ENCODE measurements at places on chromosomes 12 and 14.

GRCh38 chr12:96495155-96495554 is 5.8 kb downstream of the CFAP54 start:
- no peak for DNase-seq

DNA sequence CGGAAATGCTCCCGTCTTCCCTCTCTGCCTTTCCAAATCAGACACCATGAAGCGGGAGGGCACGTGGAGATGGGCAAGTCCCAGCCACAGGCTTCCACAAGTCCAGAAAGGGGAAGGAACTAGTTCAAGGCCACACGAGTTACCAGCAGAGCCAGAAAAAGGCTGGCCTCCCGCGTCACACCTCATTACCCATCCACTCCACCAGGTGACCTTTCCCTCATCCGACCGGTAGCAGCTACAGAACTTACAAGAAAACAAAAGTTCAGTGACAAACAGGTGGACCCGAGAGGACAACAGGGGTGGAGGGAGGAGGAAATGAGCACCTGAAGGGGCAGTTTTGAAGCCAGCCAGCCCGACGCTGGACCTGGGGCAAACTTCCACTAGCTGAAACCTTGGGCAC is 46.9 kb downstream of the CHGA start:
- DNase-seq: no peak

GRCh38 chr14:73759183-73759713 is 45.1 kb upstream of the PNMA1 start:
- DNase-seq: no peak

DNA sequence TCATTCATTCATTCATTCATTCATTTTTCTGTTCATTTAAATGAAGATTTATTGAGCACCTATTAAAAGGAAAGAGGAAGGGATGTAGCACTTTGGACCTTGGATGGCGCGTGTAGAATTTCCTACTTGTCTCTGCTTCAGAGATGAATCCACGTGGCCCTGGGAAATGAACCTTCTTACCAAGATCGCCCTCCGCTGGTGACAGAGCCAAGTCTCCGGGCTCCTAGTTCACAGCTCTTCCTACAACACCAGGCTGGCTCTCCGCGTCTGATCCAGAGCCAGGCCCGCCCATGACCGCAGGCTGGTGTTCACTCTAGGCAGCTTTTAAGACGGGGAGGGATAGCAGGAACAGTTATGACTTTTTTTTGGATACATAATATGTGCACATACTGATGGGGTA is 70.9 kb upstream of the PIWIL1 start:
- DNase-seq: no peak

DNA sequence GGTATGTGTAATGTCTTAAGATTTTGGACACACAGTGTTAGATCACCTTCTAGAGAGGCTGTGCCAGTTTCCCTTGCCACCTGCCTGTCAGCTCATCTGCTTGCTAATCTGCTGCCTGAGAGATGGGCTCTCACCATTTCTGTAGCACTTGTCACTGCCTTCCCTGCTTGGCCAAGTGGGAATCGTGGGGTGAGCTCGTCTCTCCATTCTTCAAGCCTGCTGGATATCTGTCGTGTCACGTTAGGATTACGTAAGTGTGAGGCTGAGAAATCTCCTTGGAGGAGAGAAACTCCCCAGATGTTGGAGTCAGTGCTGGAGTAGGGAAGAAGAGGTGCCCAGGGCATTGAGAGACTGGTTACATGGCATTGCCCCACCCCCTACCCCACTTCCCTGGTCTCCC is 8.6 kb upstream of the RPH3A start:
- DNase-seq: no peak

DNA sequence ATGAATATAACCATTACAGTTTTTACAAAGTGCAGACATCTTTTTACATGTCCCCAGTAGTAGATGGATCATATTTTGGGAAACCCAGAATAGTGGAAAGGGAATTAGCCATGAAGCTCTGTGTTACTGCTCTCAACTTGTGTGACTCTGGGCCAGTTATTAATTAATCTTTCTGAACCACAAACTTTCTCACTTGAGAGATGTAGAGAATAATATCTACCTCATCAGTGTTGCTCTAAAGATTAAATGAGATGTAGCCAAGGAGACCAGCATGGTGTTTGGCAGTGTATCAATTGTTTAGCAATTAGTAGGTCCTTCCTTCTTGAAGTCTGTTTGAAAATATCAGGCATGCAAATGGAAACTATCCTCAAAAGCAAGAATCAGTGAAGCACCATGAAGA is 169.2 kb downstream of the TMTC2 start:
- no peak for DNase-seq

DNA sequence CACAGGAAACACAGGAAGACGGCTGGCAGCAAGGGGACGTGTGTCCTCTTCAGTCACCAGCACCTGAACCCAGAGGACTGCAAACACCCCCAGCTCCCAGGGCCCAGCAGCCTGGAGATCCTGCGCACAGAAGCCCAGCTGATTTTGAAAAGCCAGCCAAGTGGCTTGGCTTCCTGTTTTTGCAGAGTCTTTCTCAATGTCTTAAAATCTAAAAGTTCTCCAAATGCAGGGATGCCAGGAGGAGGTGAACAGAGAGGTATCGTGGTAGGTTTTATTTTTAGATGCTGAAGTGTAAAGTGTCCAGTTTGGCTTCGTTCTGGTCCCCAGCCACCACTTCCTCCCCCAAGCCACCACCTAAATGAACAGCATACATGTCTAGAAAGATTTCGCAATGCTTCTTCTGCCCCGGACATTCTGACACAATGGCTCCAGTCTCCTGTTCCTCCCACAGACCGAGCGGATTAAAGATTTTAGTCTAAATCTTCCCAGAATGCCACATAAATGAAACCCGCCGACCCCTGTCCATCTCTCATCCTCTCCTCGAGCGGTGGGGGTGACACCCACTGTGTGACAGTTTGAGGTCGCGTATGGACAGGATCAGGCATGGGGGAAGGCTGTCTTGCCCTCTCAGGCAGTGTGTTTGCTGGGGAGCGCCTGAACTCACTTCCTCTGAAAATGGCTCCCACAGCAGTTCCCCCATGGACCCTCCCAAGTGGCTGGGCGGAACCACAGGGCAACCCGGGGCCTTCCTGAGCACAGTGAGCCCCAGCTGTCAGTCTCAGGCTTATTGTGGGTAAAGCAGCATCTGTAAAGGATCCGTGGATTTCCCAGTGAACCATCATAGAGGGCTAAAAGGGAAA is 41.6 kb downstream of the ITPK1 start:
- DNase-seq: no peak

DNA sequence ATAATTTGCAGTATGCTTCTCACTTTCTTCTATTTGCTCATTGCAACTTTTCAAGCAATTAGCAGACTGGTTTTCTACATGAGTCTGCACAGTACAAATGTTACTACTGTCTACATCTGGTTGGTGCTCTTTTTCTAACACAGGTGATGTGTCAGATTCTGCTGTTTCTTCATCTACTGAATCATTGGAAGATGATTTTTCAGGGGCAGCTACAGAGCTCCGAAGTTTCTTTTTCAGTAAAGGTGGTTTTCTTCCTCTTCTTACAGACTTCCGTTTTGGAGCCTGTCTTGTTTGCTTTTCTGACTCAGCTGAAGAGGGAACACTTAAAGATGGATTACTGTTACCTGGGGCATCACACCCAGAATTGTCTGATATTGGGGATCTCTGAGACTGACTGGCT is 62.1 kb downstream of the SCAF11 start:
- no peak for DNase-seq

DNA sequence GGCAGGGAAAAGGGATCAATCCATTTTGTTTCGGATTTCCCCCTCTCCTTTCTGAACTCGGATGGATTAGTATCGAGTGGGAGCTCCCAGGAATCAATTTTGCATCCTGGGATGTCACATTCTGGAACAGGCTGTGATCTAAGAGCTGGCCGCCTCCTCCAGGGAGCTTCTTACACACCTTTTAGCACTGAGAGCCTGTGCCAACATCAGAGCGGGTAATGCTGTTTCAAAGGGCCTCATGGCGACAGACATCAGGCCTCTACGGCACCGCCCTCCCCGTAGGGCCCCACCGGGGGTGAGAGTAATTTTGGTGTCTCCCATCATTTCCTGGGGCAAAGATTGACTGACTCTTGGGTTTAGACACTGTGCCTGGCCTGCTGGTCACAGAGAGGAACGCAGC is 2.7 kb downstream of the GALNT9 start:
- no peak for DNase-seq

DNA sequence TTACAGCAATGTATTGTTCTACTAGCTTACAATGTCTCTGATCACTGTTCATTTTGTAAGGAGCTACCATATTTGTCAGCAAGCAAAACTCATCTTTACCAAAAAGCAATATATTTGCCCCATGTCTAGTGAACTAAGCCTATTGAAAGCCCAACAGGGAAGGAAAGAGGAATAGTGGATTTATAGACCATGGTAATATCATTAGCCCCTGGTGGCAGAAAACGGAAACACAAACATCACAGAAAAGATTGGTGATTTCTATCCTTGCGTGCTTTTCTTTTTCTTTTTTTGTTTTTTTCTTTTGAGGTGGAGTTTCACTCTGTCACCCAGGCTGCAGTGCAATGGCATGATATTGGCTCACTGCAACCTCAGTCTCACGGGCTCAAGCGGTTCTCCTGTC is 1562.4 kb upstream of the TMEM132C start:
- no peak for DNase-seq

DNA sequence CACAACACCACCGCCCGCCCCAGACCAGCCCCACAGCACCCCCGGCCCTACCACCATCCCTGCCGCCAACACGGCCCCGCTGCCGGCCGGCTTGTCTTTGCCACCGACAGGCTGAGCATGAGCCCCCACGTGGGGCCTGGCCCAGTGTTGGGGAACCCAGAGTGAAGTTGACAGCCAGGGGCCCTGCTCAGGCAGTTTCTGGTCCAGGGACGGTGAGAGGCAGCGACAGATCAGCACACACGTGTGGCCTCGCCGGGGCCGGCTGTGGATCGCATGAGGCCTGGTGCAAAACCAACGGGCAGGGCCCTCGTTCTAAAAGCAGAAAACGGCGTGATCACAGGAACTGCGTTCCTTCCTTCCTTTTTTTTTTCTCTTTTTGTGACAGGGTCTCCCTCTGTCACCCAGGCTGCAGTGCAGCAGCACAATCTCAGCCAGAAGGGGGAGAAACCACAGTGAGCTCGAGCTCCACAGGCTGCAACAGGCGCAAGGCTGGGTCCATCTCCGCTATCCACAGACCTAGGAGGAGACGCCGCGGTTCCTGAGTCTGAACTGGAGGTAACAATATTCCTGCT is 50.5 kb upstream of the FBRSL1 start:
- DNase-seq: no peak

GRCh38 chr12:130461447-130461815 is 123.7 kb downstream of the PIWIL1 start:
- no peak for DNase-seq

DNA sequence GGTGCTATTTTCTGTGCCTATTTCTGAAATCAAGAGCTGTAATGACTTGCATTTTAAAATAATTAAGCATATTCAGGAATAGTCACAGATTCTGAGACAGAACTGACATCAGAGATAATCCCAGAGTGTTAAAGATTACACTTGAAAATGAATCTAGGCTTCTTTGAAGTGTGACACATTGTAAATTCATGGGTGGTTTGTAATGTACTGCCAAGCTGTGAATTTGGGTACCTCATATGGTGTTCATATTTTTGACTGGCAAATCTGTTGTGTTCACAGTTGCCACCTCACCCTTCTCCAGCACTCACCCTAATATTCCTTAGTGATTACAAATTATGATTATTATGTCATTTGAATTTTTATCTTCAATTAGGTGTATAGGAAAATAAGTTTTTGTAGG is 78.5 kb upstream of the CSRP2 start:
- no peak for DNase-seq

GRCh38 chr12:123917337-123917850 is 55.2 kb downstream of the CCDC92 start:
- DNase-seq: no peak

DNA sequence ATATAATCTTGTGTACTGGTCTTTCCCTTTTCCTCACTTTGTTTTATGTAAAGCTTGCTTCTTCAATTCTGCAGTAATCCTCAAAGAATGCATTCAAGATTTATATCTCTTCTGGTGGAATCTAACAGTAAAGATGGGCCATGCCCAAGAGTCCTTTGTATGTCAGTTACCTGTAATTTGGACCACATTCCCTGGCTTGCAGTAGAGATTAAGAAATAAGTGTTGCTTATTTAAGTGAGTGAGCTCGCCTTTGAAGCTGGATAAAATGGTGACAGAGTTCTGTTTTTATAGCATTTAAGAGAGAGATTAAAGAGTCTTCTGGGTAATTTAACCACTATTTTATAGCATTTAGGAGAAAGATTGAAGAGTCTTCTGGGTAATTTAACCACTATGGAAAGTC is 262.1 kb upstream of the ATP2B1 start:
- no peak for DNase-seq

- no peak for DNase-seq
Measured at GRCh38 chr12:109765446-109765810, 51.8 kb downstream of the FAM222A start.

- DNase-seq: no peak
Measured at GRCh38 chr12:49865782-49866135, 22.9 kb upstream of the BCDIN3D start.

- DNase-seq: no peak
Measured at GRCh38 chr12:120402217-120402616, 33.3 kb upstream of the MSI1 start.

- no peak for DNase-seq
Measured at GRCh38 chr14:93019367-93019843, 96.3 kb downstream of the ITPK1 start.

DNA sequence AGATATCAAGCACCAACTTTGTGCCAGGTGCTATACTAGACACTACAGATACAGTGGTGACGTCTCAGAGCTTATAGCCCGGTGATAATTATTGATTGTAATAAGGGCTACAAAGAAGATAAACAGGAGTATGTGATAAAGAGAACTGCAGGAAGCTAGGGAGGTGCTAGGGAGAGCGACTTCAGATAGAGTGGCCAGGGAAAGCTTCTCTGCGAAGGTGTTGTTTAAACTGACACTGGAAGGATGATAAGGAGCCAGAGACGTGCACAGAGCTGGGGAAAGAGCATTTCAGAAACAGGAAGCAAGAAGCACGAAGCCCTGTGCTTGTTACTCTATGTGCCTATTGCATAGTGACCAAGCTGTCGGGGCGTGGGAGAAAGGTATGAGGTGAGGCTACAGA is 48.1 kb upstream of the OTX2 start:
- no peak for DNase-seq

GRCh38 chr14:85159726-85160125 is 370.2 kb upstream of the FLRT2 start:
- DNase-seq: no peak

DNA sequence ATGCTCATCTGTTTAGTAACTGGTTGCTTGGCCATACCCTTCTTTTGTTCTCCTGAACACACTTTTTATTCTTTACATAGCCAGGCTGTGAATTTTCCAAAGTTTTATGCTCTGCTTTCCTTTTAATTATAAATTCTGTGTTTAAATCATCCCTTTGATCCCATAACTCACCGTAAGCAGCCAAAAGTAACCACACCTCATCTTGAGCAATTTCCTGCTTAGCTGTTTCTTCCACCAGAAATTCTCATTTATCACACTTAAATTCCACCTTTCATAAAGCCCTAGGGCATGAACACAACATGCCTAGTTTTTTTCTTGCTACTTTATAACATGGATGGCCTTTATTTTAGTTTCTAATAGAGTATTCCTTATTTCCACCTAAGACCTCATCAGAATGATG is 510.7 kb downstream of the C12orf50 start:
- DNase-seq: no peak

Measured in T-helper 9 cell (primary cell).